ENCODE measurements at places on chromosomes 5 and 9. TPM values are rescaled to one million over a fixed set of nuclear protein-coding genes. Genes with fewer than 3 reads are reported as not detected.

GRCh38 chr9:89803403-89803802 lies 198.6 kb downstream of the GADD45G start:
- peak; percentile 48 for DNase-seq

NEUROG1 gene
- not detected for total RNA-seq

DNA sequence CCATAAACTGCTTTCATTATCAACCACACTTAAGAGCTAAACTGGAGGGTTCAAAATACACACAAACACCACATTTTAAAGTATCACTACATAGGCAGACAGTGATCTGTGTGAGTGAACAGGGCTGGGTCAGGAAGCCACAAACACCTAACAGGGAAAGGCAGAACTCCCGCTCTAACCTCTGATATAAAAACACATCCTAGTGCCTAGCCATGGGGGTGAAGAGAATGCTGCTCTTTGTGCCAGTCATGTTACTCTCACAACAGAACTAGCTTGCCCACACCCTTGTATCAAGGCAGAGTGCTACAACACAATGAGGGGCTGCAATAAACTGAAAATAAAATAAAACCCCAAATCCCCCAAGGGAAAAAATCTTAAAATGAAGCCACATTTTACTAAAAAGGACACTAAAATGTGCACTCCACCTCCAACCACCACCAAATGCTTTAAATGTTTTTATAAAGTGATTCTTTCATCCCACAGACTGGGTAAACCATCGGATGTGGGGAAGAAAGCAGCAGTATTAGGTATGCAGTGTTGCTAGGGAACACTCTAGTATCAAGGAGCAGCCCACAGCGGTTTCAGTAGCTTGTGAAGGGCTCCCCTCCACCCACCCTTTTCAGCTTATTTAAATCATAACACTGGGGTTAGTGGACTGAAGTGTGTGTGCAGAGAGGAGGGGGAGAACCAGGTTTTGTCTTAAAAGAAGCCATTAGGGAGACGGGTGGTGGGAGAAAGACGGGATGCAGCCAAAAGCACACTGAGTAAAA lies 64.5 kb downstream of the TMEM161B start:
- DNase-seq: no peak

GRCh38 chr5:67496051-67496450 lies 299.5 kb upstream of the CD180 start:
- DNase-seq: no peak

DNA sequence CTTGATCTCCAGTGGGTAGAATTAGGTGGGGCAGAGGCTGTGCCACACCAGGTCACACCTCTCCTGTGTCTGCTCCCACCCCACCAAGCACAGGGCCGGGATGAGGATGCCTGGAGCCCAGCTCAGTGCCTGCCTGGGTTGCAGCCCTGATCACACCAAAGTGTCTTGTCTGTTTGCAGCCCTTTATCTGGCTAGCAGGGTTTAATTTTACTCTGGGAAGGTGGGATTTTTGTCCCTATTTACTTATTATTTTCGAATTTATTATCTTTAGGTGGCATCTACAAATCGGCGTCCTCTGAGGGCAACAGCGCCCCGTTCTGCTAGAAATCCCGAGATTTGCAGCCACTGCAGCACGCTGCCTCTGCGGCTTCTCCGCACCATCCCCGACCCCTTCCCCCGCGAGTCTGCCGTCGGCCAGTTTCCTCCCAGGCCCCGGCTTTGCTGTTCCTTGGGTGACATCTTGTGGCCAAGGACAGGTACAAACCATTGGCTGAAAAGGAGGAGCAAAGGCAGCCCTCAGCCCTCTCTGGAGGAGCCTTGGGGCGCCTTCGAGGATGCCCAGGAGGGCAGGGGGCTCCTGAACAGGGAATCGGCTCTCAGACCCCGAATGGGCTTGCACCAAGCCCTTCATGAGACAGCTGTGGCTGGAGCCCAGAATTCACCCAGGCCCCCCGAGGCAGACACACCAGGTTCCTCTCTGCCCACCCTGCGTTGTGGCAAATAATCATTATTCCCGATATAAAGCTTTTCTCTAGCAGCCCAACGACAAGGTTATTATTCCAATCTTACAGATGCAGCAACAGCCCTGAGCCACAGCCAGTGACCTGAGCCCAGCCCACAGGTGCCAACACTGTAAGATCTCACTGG lies 113.0 kb downstream of the GAPVD1 start:
- DNase-seq: peak; percentile 88

CA9 gene
- total RNA-seq: not detected

DNA sequence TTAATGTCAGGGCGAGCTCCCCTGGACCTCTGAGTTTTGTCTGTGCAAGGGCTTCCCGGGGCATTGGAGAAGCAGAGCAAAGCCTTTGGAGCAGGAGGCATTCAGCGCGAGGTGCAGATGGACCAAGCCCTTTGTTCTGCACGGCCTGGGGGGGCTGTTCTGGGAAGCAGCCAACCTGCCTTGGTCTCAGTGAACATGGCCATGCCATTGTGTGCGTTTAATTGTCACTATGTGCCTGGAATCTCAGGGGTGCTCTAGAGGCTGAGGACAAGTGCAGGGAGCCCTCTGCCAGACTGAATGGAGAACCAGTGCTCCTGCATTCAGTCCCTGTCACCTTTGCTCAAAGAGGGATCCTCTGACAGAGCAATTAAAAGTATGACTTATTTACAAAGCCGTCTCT lies 329.4 kb downstream of the IRX1 start:
- DNase-seq: no peak

- DNase-seq: no peak
These were observed 146.5 kb downstream of the FANCC start for GRCh38 chr9:95171001-95171400.

All from posterior vena cava (tissue), 2 donors.